GM06990 (cell line): ENCODE measurements at places on chromosomes 2 and 18.

DNA sequence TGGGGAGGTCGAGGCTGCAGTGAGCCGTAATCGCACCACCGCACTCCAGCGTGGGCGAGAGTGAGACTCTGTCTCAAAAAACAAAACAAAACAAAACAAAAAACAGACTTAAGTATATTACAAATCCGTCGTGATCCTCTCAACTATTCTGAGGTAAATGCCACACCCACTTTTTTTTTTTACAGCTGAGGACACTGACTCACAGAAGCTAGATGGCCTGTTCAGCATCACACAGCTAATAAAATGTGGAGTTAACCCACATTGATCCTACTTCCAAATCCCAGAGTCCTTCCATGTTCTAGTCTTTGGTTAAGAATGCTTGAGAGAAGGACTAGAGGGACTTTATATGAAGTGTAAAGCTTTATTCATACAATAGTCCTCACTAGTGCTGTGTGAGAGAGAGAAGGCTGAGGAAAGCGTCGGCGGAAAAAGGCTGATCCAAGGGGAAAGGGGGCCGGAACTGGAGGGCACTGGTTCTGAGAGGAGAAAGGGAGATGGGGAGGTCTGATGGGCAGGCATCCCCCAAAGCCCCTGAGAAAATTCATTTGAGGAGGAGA lies 627 bp downstream of the RNF25 start:
- no peak for DNase-seq

- no peak for DNase-seq
Observed at GRCh38 chr18:2923464-2923863, 76.7 kb downstream of the EMILIN2 start.

DNA sequence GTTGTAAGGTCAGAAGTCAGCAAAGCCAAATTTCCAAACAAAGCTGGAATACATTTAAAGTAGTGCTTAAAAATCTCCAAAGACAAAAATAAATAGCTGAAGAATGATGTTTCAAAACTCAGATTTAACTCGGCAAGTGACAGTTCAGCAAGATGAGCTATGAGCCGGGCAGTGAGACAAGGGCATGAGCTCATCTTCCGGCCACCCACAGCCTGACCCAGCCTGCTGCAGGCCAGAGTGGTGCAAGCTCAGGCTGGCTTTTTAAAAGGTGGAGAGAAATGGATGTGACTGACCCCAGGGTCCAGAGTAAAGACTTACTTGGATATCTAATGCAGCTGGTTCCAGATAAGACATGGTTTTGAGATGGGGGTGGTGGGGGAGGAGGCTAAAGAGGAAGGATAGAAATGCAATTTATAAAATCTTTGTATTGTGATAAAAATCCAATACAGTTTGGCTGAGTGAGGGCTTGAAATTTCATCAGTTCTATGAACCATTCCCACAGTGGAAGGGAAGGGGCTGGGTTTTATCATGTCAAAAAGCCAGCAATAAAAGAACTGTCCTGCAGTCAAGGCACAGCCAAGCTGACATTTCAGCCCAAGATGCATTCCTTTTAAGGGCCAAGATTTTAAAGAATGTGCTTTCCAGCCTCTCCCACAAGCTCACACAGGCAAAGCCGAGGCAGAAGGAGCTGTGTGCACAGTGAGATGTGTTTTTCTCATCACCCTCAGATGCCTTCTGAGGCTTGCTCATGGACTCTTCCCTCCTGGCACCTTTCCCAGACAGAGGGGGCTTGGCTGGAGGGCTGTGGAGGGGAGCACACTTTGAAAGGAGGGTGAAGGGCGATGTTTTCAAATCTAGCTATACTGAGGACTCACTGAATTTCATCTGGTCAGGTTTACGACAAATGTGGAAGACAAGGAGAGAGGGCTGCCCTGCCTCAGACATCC lies 97.9 kb upstream of the KLHL29 start:
- no peak for DNase-seq

- DNase-seq = no peak
Observed at GRCh38 chr18:44799382-44799906, 118.8 kb downstream of the SETBP1 start.

GRCh38 chr2:140759426-140760156 lies 1371.2 kb downstream of the LRP1B start:
- no peak for DNase-seq

GRCh38 chr2:223594259-223594658 lies 7.9 kb downstream of the SCG2 start:
- no peak for DNase-seq
